Heart left ventricle (tissue), 16 donors: ENCODE measurements at places on chromosomes 1 and 21. TPM values are rescaled to one million over a fixed set of nuclear protein-coding genes. Genes with fewer than 3 reads are reported as not detected.

DNA sequence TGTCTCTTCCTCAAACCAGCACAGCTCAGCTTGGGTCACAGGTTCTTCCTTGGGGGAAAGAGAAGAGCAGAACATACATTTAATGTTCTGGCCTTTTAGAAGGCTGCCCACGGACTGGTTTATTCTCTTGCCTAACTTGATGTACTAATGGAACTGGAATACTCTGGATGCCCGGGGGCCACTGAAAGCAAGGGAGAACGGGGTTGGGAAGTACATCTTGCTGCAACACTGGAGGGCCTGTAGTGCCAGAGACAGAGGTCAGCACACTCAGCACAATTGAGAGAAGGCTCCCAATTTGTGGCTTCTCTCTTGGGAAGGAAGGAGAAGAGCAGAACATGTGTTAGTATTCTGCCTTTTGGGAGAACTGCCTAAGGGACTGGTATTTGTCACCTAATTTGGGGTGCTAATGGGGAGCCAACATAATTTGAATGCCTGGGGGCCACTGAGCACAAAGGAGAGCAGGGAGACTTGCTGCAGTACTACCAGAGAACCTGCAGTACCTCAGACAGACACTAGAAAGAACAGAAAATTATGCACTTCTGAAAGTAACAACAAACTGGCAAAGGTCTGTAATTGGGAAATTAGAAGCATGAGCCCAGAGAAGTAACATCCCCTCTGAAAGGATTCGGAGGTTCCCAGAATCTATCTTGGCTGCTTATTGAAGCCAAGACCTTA is 14.1 kb downstream of the ZNF691 start:
- DNase-seq = no peak

Gene BMP8B
- 0.56 TPM for total RNA-seq

DNA sequence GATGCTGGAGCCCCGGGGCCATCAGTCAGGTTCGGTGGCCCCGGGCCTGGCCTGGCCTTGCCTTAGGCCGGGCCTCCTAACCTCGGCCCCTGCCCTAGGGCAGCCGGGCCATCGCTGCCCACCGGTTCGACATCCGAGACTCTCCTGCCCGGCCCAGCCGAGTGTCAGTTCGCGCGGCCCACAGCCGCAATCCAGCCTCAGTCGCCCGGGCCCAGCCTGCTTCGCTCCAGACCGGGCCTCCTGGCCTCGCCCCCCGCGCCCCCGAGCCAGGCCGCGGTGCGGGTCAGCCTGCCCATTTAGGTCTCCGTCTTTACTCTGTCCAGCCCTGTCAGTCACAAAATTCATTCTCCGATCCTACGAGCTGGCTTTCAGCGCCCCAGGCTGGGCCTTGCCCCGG is 777 bp downstream of the LRRC41 start:
- DNase-seq = peak; percentile 34

Gene TMEM240
- 4.5 TPM for total RNA-seq

GRCh38 chr1:8315573-8316475 is 2.1 kb upstream of the SLC45A1 start:
- DNase-seq = no peak

Gene EFNA1
- total RNA-seq = 34.4 TPM

DNA sequence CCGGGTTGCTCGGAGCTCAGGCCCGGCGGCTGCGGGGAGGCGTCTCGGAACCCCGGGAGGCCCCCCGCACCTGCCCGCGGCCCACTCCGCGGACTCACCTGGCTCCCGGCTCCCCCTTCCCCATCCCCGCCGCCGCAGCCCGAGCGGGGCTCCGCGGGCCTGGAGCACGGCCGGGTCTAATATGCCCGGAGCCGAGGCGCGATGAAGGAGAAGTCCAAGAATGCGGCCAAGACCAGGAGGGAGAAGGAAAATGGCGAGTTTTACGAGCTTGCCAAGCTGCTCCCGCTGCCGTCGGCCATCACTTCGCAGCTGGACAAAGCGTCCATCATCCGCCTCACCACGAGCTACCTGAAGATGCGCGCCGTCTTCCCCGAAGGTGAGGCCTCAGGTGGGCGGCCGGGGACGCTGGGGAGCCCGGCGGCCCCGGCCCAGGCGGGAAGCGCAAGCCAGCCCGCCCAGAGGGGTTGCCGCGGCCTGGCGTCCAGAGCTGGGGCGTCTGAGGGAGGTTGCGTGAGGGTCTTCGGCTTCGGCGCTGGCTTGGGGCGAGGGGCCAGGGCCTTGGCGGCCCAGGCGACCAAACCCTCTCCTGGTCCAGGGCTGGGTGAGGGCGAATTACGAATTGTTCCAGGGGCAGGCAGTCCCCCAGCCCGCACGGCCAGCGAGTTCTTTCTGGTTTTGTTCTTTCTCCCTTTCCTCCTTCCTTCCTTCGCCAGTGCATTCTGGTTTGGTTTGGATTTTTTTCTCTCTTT is 805 bp downstream of the SIM2 start:
- DNase-seq = no peak

GRCh38 chr1:110230381-110231199 is 20.5 kb downstream of the KCNC4 start:
- peak; percentile 16 for DNase-seq

DNA sequence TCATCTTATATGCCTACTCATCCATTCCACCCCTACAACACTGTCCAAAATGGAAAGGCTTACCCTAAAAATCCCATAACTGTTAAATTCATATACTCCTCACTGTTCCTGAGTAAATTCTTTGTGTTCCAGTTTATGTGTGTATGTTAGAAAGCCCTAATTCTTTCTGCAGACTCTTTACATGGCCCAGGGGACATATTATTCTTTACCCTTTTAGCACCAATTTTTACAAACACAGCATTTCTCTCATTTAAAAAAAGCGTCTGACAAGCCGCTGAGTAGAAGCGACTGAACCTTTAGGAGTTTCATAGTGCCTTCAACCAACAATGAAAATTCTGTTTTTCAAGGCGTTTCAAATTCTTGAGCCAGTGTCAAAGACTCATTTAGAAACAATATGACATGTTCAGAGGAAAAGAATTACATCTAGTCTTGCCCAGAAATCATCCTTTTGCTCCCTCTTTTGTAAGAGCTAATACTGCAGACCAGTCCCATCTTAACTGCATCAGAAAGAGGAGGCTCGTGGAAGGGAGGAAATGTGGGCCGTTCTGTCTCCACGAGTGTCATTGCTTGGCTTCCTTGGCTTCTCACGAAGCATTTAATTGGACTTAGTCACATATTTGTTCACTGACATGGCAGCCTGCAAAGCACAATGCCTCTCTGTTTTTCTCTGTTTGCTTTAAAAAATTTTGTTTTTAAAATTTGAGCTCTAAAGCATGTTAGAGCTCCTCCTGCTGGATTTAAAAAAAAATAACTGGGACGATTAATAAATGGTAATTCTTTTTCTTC is 21.3 kb upstream of the C1orf105 start:
- DNase-seq = peak; percentile 66
